ENCODE measurements at places on chromosomes 12 and 14.

GRCh38 chr14:67710209-67710608 is 8.5 kb downstream of the RDH12 start:
- no peak for DNase-seq

- no peak for DNase-seq
These were observed 502 bp downstream of the KIF26A start for GRCh38 chr14:104138718-104139459.

GRCh38 chr14:102873131-102873530 is 49.3 kb upstream of the AMN start:
- DNase-seq, result no peak

- no peak for DNase-seq
These were observed 4.3 kb downstream of the P2RX4 start for GRCh38 chr12:121214166-121214777.

GRCh38 chr14:69299286-69300035 is 39.5 kb downstream of the GALNT16 start:
- DNase-seq, result no peak

- DNase-seq, result no peak
These were observed 28.4 kb downstream of the TEP1 start for GRCh38 chr14:20384886-20385285.

DNA sequence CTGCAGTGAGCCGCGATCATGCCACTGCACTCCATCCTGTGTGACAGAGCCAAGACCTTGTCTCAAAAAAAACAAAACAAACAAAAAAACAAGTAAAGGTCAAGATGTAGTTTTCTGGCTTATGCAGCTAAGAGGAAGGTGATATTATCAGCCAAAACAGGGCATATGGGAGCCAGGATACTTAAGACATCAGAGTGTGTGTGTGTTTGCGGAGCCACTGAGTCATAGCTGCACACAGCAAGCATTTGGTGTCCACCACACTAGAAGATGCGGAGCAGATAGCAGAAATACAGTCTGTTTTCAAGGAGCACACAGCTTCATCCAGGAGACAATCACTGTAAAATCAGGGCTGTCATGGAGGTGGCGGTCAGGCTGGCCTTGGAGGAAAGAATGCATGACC is 72.6 kb upstream of the REP15 start:
- DNase-seq, result no peak

DNA sequence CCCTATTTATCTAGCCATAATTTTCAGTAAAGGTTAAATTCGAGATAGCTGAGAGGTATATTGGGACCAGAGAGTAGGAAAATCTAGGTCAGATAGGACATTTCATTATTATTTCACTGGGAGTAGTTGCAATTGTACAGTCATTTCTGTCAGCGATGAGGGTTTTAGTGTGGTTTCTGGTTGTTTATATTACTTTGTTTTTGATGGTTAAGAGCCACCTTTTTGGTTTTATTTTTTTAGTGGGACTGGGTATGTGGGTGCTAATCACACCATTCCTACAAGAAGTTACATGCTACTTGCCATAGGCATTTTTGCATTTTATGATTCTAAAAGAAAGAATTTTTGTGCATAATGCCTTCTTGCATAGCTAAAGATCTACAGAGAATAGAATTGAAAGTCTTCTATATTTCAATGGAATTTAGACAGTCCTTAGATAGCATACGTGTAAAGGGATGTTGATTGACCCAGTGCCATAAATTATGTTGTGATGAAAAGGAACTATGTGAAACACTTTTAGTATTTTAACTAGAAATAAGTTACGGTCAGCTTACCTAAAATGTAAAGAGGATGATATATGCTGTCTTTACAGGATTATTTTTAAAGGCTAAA is 85.2 kb downstream of the KTN1 start:
- DNase-seq, result no peak

Data from nucleus accumbens (tissue), 56 donors.